ENCODE measurements at places on chromosomes 2 and 18.

GRCh38 chr2:215450188-215451011, 14.5 kb upstream of the FN1 start:
- DNase-seq: no peak

- no peak for DNase-seq
Observed at GRCh38 chr2:134268265-134268664, 14.4 kb downstream of the MGAT5 start.

GRCh38 chr18:27713738-27714095, 463.2 kb downstream of the CDH2 start:
- DNase-seq: no peak

DNA sequence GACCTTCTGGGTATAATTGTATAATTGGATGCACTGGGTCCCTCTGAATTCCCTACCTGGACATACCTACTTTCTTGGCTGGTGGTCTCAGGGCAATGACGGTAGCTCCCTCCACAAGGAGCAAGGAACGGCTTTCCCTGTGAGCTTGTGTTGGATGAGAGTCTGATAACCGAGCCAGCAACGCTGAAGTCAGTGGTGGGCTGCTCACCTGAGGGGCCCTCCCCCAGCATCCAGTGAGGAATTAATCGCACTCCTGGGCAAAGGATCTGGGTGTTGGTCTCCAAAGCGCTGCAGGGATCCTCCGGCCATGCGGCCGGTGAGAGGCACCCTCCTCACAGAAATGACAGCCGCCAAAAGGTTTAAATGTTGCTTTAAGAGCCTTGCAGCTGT, 47.1 kb downstream of the LONRF2 start:
- DNase-seq: no peak

GRCh38 chr2:220001751-220002150, 374.3 kb downstream of the SLC4A3 start:
- DNase-seq: no peak

GRCh38 chr2:237219826-237220225, 134.1 kb downstream of the COPS8 start:
- no peak for DNase-seq

DNA sequence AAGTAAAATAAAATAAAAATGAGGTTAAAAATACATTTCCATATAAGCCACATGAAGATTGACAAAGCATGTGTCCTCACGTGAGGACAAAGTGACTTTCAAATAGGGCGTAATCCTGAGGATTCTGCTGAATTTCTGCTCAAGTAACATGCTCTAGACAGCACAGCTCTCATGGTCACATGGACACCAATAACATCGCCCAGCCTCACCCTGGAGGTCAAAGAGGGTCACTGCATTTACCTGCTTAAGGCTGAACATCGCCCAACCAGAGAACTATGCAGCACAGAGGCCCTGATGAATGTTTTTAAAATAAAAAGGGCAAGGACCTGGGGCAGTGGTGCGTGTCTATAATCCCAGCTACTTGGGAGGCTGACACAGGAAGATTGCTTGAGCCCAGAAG, 30.2 kb downstream of the TGFBRAP1 start:
- peak; percentile 40 for DNase-seq

DNA sequence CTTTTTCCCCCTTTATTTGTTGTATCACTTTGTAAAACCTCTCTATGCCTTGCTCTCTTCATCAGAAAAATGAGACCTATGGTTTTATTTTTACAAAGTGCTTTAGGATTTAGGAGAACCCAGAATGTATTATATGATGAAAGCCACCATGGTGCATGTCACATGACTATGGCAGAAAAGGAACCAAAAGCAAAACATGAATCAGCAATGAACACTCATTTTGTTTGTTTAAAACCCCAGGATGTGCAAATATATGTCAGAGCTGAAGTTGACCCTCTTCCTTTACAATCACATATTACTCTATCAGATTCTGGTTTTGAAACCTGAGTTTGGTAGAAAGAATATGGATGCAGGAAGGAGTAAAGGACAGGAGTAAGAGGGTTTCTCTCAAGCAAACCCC, 70.0 kb downstream of the FIGN start:
- DNase-seq: no peak

DNA sequence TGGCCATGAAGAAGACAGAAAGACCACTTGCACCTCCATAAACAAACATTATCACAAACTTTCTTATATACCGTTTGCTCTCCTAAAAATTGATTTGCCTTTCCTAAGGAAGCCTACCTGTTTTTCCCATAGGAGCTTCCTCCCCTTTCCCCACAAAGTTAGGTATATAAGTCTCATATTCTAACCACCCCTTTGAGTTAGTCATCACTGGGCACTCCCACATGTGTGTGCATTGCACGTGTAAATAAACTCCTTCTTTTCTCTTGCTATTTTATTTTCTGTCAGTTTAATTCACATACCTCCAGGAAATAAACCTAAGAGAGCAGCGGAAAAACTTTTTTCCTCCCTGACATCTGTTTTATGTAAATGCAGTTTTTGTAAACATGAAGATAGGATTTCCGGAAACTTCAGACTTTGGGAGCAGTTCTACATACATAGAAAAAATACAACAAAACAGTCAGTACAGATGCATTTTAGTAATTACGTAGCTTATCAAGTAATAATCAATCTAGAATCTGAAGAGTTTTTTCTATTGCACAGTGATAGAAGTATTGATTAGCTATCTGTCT, 46.6 kb downstream of the PLCL1 start:
- DNase-seq: no peak

Data from hematopoietic multipotent progenitor cell treated with erythropoietin and hydrocortisone succinate and interleukin-3 and kit ligand, for 8 days (in vitro differentiated cells).